ENCODE measurements at places on chromosomes 11 and 22.

- no peak for DNase-seq
Observed at GRCh38 chr11:68255526-68255925, 16.2 kb downstream of the C11orf24 start.

DNA sequence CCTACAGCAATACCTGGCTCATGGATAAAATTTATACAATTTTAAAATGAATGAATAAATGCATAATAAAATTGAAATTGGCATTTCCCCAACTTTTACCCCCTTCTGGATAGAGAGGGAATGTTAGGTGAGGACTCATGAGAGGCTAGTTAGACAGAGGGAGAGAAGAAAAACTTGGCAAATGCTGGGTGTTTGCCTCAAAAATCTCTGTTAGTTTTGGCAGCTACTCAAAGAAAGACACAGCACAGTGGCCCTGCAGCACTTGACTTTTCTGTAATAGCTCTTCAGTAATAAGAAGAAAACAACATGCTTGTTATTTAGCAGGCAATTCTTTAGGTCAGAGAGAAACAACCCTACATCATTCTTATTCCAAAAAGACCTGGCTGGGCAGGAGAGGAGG lies 20.7 kb upstream of the IZUMO1R start:
- DNase-seq: no peak

DNA sequence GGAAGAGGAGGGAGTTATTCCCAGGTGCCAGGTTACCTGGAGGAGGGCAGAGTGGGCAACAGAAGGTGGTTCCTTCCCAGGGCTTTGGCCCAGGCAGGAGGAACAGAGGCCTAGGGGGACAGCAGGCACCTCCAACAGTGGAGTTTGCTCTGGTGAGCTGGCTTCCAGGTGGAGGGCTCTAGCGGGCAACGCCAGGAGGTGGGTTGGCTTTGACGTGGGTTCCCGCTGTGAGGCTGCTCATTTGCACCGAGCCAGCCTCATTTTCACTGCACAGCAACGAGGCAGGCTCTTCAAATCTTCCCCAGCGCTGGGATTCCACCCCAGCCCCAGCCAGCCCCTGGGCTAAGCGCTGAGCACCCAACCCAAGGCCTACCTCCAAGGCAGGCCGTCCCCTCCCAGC lies 8.1 kb downstream of the IGSF9B start:
- no peak for DNase-seq

GRCh38 chr11:44590769-44591168 lies 25.3 kb downstream of the CD82 start:
- no peak for DNase-seq

DNA sequence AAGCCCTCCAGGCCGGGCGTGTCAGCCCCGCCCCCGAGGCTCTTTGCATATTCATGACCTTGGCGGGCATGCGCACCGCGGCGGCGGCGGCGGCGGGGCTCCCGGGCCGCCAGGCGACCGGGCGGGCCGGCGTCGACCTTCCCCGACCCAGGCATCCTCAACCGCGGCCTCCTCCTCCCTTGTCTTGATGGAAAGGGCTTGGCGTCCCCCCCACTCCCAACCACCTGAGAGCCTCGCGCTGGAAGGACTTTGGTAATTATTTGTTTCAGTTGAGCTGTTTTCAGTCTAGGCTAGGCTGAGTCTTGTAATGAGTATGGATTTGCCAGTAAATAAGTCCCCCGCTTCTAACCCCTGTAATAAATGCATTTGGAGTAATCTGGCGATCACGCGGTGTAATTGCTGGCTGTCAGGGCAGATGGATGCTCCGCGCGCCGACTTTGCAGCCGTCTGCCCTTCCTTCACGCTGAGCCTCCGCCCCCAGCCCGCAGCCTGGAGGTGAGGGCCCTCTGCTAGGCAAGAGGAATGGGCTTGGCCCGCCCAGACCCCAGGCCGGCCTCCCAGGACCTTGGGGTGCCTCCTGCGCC lies 25.2 kb downstream of the FLRT1 start:
- DNase-seq: peak; percentile 56

DNA sequence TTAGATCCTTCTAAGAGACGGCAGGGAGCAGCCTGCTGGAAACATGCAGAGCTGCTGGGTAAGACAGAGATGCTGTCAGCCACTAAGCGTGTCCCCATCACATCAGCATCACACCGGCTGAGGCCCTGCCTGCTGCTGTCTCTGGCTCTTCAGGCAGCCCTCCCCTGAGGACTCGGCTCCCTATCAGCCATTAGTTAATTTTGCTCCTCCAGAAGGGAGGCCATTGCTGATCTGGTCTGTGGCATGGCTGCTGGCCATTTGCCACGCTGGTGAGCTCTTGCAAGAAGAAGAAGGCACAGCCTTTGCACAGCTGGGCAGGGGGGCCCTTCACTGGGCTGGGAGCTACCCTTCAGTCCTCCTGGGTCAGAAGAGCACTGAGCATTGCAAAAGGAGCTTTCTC lies 131.2 kb upstream of the PARVA start:
- no peak for DNase-seq

DNA sequence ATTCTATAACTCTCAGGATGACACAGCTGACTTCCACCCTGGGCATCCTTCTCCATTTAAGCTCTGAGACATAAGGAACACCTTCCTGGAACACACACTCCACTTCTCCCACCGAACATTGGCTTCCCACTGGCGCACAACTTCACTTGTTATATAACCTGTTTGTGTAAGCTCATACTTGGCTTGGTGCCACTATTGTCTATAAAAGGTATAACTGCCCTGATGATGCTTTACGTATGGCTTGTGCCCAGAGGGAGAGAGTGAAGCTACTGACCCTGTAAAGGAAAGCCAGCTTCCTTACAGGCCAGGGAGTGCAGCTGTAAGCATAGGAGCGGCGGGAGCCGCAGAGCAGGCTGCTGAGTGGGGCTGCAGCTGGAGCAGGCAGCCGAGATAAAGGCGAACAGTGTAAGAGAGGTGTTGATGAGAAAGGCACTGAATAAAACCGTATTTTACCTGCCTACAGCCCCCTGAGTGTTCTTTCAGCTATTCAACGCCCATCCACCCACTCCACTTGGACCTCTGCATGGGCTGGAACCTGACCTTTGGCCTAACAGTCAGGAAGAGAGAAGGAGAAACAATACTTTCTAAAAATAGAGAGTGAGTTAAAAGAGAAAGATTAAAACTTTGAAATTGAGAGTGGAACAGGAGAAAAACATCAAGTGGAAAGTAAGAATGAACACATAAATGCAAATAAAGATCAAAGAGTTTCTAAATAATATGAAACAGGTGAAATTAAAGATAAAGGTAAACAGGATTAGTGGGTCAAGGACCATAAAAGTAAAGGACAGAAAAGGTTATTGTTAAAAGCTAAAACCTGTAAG lies 252.1 kb upstream of the ARHGAP42 start:
- no peak for DNase-seq

- no peak for DNase-seq
Observed at GRCh38 chr11:122158171-122158570, 42.2 kb upstream of the BLID start.

DNA sequence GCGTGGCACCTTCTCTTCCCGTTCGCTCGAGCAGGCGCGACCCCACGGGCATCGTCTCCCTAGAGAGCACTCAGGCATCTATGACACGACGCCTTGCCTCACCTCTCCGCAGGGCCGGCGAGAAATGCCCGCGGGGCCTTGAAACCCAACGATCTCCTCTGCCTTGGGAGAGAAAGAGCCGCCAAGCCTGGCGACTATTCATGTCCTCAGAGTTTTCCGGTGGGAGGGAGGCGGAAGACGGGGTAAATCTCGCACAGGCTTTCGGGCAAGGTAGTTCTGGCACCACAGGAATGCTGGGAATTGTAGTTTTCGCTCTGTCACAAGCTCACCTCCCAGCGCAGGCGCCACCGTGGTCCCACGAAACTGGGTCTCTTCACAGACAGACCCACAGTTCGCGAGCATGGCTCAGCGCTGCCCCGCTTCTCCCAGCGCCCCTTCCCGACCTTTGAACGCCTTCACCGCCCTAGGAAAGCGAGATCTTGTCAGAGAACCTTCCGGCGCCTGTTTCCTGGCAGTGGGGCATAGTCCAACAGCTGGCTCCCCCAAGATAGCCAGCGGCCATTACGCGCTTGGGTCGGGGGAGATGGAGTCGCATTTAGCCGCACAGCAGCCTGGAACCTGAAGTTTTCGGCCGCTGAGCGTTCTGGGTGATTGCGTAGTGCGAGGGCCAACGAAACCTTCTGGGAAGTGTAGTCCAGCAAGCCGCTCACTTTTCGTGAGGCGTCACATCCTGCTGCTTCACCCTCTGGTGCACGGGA lies at the start of gene CCDC90B:
CCDC90B (minus strand) TSS at position 597 of the 758 bp plus-strand sequence; CDS start at position 202, 395 bp downstream.
- peak; percentile 87 for DNase-seq

DNA sequence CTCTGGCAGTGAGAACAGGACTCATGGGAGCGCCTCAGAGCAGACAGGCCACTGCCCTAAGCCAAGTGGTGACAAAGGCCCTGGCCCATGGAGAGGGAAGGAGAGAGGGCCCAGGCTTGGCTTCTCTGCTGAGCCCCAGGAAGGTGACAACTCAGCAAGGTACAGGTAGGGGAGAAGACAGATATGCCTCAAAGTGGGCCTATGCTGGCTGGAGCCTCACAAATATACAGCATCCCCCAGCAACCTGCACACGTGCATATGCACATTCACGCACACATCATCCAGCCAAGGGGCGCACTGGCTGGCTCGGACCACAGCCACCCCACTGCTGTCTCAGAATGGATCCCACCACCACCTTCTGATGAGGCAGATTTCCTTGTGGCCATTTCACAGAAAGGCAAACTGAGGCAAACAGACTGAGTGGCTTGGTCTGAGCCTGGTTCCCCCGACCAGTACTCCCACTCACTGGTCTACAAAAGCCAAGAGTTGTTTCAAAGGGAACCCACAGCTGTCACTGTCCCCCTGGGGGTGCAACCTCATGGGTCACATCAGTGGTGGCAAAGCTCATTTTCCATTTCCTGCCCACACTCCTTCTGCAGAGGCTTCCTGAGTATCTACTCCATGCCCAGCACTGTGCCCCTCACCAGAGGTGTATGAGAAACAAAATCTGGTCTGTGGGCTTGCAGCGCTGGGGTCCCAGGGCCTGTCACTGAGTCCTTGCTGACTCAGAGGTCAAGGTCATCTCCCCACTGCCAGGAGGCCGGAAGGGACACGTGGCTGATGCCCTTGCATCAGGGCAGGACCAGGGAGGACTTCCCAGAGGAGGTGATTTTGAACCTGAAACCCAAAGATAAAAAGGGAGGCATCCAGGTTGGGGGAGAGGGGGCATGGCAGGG lies 67.3 kb upstream of the PRR5 start:
- DNase-seq: no peak

DNA sequence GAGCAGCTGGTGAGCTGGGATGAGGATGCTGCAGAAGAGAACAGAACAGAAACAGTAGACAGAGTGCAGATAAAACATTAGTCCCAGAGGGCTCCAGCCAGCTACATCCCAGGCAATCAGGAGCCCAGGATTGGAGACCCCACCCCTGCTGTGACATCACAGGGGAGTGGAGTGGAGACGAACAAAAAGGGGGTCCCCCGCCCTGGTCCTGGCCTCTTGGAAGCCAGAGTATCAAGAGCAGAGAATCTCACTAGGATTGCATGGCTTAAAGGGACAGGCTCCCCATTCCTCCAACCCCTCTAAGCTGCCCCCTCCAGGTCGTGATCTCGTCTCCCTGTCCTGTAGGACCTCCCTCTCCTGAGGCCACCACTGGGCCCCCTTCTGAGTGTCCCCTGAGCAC lies at the start of gene P2RX3:
P2RX3 (plus strand) TSS at position 211 of the 400 bp plus-strand sequence. CDS start 199 bp downstream, outside the sequence.
- DNase-seq: no peak

DNA sequence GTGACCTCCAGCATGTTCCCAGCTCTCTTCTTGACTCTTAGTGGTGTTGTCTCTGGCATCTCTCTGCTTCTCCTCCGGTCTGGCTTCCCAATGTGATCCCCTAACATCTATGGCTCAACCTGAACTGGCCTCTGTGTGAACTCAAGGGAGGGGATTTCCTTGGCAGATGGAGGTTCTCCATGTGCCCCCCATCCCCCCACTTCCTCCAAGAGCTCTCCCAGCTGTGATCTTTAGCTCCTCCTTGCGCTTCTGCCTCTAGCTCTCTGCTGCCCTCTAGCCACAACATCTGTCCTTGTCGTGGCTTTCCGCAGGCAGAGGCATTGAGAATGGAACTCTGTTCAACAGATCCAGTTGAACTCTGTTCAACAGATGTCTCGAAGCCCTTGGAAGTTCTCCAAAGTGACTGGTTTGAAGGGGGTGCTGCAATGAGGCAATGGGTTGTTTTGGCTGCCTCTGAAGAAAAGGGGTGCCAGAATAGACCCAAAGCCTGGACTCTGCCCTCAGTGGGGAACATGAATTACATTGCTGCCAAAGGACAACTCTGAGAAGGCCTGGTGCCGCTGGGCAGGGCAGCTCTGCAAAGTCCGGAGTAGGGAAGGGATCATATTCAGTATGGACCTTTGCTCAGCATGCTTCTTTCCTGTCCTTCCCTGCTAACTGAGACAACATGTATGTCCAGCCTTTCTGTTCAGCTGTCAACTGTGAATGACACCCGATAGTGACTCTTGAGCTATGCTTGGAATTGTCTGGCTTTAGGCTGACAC lies 61.9 kb downstream of the ADM start:
- DNase-seq: peak; percentile 77

- no peak for DNase-seq
Observed at GRCh38 chr11:13297917-13298356, 20.3 kb downstream of the BMAL1 start.

DNA sequence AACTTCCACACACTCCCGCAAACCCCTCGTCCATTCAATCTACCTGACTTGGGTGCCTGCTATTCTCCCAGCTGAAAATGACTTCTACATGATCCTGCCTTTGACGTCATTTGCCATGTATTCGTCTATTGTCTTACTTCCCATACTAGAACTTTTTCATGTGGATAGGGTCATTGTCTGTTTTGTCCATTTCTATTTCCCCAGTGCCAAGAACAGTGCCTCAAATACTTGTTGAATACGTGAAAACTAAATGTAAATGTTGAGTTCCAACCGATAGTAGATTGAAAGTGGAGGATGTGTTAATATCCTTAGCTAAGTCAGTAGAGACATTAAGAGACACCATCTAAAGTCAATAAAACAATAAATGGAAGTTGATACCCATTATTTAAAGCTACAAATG lies 935 bp downstream of the TRIM68 start:
- no peak for DNase-seq

DNA sequence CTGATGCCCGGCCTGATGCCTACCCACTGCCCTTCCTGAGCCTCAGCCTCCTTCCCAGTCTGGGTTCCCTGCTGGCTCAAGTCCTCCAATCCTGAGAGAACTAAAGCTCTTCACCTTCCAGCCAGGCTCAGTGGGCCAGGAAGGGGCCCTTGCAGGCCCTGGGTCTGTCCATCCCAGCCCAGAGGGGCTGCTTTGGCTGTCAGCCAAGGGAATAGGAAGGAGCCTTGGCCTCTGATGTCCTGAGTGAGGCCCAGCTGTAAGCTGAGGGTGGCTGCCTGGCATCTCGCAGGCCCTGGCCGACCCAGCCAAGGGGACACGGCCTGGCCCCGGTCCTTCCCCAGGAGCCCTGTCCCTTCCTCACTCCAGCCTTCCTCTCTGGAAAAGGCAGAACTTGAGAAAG lies 83.4 kb downstream of the DHCR7 start:
- no peak for DNase-seq

DNA sequence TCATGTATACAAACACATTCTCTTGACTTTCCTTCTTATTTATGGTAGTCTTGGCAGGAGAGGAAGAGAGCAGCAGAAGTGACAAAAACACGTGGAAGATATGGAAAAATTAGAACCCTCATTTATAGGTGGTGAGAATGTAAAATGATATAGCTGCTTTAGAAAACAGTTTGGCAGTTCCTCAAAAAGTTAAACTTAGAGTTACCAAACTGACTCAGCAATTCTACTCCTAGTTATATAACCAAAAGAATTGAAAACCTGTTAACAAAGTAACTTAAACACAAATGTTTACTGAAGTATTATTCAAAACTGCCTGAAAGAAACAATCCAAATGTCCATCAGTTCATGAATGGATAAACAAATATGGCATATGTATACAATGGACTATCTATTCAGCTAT lies 16.8 kb downstream of the NUCB2 start:
- DNase-seq: no peak
